ENCODE measurements at places on chromosomes 5 and 9. TPM values are rescaled to one million over a fixed set of nuclear protein-coding genes. Genes with fewer than 3 reads are reported as not detected.

SPINK13 gene
- not detected for total RNA-seq

IGFBPL1 gene
- total RNA-seq: not detected

SERF1A gene
- total RNA-seq: 7.8 TPM

LIX1 gene
- not detected for total RNA-seq

ISL1 gene
- total RNA-seq: 0.49 TPM

ZBED3 gene
- 7.6 TPM for total RNA-seq

REXO4 gene
- total RNA-seq: 23.8 TPM

FOXI1 gene
- total RNA-seq: not detected

UGT3A2 gene
- not detected for total RNA-seq

NMUR2 gene
- not detected for total RNA-seq

KCNIP1 gene
- total RNA-seq: 2.1 TPM
